ENCODE measurements at places on chromosomes 3 and 15. TPM values are rescaled to one million over a fixed set of nuclear protein-coding genes. Genes with fewer than 3 reads are reported as not detected.

- no peak for DNase-seq
Measured at GRCh38 chr3:105835606-105836005, 33.2 kb downstream of the CBLB start.

GRCh38 chr3:40780925-40781406 is 256.2 kb downstream of the ZNF621 start:
- no peak for DNase-seq

- no peak for DNase-seq
Measured at GRCh38 chr3:30457726-30458125, 148.7 kb upstream of the TGFBR2 start.

GRCh38 chr15:51450001-51450400 is 108.5 kb downstream of the GLDN start:
- DNase-seq: no peak

DNA sequence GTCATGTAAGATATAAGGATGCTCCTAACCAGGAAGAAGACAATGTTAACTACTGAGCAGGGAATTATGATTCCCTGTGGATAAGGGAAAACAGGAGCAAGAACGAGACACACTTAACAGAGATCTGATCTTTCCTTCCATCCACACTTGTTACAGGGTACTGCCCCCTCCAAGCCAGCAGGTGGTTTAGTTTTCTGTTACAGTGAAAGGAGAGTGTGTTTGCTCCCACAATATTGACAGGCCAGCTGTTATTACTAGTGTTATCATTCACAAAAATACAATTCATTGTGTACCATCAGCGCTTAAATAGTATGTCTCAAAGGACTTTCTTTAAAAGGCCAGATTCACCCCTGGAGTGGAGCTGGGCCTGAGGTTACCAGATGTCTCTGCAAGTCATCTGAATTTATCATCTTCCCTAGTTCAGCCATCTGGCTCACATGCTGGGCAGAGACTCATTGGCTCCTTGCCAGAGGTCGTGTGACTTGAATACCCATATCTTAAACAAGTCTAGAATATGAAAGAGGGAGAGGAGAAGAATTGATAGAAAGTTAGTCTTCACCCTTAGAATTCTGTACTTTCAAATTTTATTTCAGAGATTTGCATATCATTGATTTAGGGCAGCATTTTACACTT is 16.8 kb upstream of the FMN1 start:
- no peak for DNase-seq

CNBP gene
- 338 TPM for total RNA-seq

MNS1 gene
- 0.77 TPM for total RNA-seq

PXYLP1 gene
- 7.1 TPM for total RNA-seq

DNA sequence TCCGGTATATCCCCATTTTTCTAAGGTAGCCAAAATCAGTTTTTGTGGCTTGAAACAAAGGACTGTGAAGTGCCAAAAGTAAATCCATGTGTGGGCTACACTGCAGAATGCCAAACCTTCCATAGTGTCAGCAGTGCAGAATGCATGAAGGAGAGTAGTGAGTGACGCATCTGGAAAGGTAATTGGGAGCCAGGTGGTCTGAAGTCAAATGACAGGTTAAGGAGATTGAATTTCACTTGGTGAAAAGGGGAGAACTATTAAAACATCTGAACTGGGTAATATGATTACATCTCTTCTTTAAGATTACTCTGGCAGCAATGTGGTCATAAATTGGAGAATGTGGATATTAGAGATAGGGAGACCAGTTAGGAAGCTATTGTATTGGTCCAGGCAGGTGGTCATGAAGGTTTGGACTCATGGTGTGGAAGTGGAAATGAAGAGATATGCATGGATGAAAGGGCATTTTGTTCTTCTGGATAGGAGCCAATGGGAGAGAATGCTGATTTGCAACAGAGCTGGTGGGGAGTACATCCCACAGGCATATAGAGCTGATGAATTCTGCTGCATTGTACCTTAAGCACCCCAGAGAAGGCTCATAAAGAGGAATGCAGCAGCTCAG is 118.2 kb downstream of the ECT2 start:
- DNase-seq: no peak

DNA sequence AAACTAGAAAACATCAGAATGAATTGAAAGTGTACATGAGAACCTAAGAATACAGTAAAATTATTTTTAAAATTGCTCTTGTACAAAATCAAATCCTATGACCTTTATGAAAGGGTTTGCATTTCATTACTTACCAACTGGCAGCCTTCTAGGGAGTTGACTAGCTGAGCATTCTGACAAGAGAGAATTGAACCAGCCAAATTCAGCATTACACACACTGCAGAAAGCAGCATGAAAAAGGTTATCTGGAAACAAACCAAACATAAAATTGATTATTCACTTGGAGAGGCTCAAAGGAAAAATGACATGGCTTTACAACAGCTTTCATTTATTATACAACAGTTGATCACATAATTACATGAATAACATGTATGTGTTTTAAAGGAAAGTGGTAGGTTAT is 17.4 kb downstream of the NSMCE3 start:
- DNase-seq: no peak

- DNase-seq: peak; percentile 91
Measured at GRCh38 chr15:90530250-90531051, 728 bp downstream of the CRTC3 start.

- no peak for DNase-seq
Measured at GRCh38 chr3:36372534-36372935, 7.8 kb upstream of the STAC start.

DNA sequence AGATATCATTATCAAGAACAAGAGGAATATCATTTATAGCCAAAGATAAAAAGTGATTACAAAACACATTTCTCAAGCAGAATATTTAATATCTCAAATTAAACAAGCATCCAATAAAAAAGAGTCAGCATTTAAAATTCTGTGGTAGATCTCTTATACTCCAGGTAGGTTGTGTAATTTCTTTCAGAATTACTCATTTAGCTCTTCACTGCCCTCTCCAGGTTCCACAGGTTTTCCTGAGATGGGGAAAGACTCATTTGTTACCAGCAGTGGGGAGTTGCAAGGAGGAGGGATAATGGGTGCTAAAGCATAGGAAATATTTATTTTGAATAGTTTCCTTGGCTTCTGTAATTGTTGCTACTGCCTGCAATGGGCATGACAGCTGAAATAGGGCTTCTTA is 83.1 kb upstream of the RASGRP1 start:
- no peak for DNase-seq

GRCh38 chr3:48592519-48593087 is 2.5 kb downstream of the COL7A1 start:
- DNase-seq: no peak

PRSS50 gene
- not detected for total RNA-seq

DNA sequence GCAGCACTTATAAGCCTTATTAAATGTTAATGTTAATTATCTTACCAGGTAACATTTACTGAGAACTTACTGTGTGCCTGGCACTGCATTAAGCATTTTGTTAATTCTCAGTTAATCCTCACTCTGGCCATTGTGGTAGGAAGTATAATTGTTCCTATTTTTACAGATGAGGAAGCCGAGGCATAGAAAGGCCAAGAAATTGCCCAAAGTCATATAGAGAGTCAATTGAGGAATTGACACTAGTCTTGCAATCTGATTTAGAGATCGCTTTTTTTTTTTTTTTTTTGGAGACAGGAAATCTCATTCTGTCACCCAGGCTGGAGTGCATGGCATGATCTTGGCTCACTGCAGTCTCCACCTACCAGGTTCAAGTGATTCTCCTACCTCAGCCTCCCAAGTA is 132.6 kb upstream of the PROK2 start:
- no peak for DNase-seq

DNA sequence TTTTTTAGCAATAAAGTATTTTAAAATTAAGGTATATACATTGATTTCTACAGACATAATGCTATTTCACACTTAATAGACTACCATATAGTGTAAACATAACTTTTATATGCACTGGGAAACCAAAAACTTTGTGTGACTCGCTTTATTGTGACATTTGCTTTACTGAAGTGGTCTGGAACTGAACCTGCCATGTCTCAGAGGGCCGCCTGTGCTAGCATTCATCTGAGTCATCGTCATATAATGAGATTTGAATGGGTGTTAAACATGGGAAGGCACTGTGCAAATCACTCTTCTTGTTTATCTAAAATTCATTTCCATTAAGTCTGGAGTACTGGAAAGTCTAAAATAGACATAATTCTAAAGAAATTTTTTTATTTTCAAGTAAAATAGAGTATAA is 12.9 kb downstream of the EIF2AK4 start:
- no peak for DNase-seq

GRCh38 chr15:67140078-67140833 is 74.9 kb downstream of the SMAD3 start:
- peak; percentile 43 for DNase-seq

- no peak for DNase-seq
Measured at GRCh38 chr15:78727561-78727960, 83.7 kb downstream of the ADAMTS7 start.

- DNase-seq: no peak
Measured at GRCh38 chr3:148857316-148857715, 7.8 kb upstream of the CPA3 start.

GRCh38 chr3:190336516-190337189 is 14.4 kb upstream of the CLDN1 start:
- no peak for DNase-seq

- no peak for DNase-seq
Measured at GRCh38 chr3:64530434-64531049, 157.3 kb downstream of the ADAMTS9 start.

DNA sequence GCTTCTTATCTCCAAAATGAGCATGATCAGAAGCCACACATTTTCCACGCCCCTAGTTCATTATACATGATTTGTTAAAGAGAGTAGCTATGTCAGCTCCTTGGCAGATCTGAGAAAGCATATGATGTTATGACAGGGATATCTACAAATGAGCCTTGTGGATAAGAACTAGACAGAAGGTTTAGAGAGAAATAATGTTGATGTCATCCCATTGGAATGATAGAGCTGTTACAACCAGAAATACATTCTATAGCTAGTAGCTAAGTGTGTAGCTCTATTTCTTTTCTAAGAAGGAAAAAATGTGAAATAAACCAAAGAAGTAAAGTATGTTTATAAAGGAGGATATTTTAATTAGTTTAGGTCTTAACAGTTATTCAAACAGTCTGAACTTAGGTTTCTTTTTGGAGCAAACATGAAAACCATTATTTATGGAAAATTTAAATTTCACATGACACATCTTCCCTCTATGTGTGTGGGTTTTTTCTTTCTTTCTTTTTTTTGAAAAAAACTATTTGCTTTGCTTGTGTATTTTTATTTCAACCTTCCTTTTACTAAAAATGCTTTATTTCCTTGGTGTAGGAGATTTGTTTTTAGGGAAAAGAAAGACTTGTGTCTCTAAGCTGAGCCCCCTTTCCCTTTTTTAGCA is 167.7 kb downstream of the GHSR start:
- DNase-seq: no peak

DNA sequence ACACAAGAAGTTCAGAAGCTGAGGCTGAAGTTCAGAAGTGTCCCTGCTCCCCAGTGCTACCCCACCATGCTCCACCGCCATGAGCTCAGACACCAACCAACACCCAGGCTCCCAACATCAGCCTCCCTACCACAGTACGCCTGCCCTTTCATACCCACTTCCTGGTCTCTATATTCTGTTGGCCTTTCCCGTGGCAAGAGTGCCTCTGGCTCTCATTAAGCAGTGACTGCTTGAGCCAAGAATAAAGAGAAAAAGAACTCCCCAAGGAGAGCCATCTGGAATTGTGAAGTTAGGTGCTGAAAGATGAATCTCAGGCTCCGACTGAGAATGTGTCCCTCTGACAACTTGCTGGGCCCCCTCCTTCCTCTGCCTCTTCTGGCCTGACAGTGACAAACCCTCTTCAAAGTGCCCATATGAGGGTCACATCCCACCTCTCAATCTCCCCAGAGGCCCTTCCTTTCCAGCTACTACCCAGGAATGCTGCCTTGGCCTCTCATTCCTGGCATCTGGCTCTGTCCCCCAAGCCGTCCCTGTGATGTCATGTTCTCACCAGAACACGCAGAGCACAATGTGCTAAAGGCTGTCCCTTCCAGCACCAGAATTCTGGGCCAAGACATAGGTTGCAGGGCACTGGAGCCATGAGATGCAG is 306.8 kb downstream of the NTRK3 start:
- DNase-seq: no peak

GRAMD2A gene
- not detected for total RNA-seq

DNA sequence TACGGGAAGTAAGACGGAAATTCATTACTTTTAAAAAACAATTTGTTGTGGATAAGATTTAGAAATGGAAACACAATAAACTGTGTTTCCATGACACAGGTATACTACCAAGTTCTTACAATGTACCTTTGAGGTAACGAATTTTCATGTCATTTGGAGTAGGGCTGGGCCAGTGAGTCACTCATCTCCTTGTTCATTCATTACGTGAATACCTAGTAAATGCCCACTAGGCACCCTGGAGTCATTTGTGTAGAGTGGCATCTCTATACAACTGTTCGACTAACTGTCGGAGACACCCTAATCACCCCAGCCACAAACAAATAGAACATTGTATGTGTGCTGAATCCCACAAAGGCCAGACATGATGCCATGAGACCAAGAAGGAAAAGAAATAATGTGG is 94.8 kb downstream of the IGF1R start:
- DNase-seq: no peak

DNA sequence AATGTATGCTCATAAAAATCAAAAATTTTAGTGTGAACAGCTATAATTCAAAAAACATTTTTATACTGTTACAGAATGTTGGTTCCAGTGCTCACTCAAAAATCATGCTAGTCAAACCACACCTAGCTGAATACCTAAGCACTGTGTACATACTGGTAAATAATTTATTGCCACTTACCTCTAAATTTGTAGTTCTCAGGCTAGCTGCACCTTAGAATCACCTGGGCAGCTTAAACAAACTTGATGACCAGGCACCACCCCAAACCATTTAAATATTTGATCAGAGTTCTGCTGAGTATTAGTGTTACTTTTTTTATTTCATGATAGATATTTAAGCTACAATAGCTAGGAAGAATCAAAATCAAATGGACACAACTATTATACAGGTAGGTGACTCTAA is 32.3 kb upstream of the TMCO5A start:
- no peak for DNase-seq

DNA sequence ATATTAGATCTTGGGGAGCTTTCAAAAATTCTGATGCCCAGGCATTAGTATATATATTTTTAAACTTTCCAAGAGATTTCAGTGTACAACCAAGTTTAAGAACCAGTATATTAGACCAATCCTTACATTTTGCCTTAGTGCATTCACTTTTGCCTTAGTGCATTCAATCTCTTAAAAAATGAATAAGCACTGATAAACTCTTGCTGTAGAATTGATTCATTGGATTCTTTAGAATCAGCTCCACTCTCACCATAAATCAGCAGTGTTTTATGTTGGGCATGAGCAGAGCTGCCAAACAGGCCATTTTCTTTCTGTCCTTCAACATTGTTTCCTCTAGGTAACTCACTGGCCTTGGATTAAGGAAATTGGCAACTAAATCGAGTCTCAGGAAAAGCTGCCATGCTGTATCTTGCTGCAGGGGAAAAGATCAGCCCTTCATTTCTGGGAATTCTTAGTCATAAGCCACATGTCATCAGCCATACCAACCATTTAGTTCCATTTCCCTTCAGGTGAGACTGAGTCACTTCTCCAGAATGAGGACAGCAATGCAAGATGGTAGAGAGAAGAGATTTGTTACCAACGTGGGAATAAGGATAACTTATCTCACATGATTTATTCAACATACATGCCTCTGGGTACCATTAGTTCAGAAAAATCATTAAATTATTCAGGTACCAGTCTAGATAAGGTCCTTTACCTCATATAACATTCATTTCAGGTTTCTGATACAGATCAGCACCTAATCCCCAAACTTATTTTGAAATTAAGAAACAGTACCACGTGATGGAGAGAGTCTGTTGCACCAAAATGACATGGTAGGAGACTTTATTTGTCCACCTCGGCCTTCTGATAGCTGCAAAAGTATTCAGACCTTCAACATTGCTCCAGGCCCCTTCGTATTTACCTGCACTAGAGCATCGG is 192.5 kb downstream of the P3H2 start:
- no peak for DNase-seq
